Body of pancreas (tissue), 4 donors: ENCODE measurements at places on chromosomes 7 and 10.
A peak's percentile ranks its signal among the peaks of the same experiment; 100 is the strongest.

GRCh38 chr7:1112109-1112508 is 24.2 kb downstream of the GPER1 start:
- no peak for DNase-seq

- no peak for DNase-seq
These were observed 23.9 kb upstream of the PPP1R17 start for GRCh38 chr7:31663072-31663471.

DNA sequence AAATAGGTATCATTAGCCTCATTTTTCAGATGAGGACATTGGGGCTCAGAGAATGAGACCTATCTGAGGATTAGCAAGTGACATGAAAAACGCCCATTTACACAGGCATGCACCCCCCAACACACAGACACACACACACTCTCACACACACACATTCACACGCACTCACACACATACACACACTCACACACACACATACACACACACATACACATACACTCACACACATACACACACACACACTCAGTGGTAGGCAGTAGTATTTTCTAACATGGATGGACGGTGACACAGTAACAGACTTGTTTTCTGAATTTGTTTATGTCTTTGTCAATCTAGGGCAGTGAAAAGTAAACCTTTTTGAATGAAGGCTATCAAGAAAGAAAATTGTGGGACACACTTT is 21.3 kb downstream of the DGKI start:
- DNase-seq: no peak

DNA sequence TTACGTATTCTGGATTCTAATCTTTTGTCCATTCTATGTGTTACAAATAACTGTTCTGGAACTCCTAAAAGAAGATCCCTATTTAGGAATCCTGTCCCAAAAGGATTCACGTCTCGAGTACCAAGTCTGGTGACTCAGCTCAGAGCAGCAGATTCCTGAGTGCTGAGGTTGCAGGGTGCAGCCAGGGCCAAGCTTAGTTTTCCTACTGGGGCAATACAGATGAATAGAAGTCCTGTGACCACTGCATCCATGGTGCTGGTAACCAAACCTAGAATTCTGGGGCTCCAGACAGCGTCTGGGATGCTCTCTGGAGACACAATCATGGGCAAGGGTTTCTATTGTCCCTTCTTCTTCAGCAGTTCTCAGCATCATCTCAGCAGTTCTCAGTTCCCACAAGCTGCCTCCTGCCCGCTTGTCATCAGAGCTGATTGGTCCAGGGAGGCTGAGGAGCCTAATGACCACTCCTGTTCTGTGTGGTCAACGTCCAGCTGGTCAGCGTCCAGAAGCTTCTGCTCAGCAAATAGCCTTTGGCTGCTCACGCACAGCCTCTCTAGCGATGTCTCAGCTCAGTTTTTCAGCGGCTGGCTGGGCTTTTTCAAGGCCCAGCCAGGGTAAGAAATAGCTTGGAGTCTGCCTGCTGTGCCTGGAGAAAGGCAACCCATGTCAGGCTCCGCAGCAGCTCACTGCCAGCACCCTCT is 50.4 kb upstream of the C7orf33 start:
- DNase-seq: peak; percentile 15
